ENCODE measurements at places on chromosomes 13 and 19.

DNA sequence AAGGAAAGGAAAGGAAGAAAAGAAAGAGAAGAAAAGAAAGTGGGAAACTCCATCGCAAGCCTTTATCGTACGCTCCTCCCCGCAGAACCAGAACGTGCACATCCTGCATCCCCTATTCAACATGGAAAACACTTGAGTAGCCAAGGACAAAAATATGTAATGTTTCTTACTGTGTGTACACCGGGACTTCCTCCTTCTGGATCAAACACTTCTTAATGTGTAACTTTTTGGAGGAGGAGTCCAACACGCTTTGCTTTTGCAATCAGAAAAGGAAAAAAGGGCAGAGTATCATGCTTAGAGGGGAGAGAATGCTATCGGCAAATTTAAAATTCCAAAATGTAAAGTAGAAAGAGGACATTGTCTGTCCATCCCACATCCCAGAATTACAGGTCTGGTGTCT, 7.8 kb upstream of the SHFL start:
- DNase-seq = no peak

GRCh38 chr19:7602935-7603497, 7.4 kb downstream of the CAMSAP3 start:
- no peak for DNase-seq

DNA sequence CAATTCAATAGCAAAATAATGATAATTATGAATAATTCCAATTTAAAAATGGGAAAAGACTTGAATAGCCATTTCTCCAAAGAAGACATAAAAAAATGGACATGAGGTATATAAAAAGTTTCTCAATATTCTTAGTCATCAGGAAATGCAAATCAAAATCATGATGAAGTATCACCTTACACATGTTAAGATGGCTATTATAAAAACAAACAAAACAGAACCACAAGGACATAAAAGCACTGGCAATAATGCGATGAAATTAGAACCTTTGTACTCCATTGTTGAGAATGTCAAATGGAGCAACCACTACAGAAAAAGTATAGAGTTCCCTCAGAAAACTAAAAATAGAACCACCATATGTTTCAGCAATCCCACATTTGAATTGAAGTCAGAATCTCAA, 1186.1 kb downstream of the SLITRK5 start:
- DNase-seq = no peak

DNA sequence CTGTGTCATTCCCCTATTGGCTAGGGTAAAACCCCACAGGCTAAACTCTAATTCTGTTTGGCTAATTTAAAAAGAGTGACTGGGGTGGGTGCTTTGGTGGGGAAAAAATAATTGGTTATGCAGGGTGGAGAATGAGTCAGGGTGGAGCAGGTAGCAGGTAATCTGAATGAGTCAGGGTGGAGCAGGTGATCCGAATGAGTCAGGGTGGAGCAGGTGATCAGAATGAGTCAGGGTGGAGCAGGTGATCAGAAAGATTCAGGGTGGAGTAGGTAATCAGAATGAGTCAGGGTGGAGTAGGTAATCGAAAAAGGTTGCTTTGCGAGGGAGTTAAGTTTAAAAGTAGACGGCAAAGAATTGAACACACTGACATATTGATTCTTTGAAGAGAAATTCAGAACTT, 1218.8 kb upstream of the ATXN8OS start:
- DNase-seq = no peak

DNA sequence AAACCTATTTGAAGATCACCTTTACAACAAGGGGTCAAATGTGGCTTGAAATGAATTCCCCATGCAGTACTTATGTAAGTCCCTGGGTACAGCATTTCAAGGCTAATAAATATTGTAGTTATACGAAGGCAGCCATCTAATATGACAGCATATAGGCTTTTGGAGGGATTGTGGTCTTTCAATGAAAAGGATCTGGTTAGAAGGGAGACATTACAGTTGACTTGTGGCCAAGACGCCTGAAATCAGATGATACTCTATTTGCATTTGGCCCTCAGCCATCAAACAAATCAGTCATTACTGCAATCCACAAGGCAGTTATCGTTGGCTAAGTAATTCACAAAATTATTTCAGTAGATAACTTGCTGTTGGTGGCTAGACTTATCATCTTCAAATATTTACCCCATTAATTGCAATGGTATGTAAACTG, 242.7 kb downstream of the DCLK1 start:
- peak; percentile 20 for DNase-seq

GRCh38 chr13:58953638-58954037, 1210.1 kb downstream of the DIAPH3 start:
- peak; percentile 21 for DNase-seq

GRCh38 chr19:6793973-6794372, 21.5 kb downstream of the VAV1 start:
- DNase-seq = no peak

DNA sequence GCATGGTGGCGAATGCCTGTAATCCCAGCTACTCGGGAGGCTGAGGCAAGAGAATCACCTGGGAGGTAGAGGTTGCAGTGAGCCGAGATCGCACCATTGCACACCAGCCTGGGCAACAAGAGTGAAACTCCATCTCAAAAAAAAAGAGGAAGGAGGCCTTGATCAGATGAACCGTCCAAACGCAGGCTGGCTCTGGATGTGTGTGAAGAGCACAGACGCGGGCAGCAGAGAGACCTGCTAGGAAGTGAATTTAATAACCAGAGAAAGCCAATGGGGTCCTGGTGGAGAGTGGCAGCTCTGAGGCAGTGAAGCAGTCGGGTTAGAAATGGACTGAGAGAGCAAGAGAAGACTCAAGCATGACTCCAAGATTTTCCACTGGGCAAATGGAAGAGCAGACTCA, 136.5 kb downstream of the RNF17 start:
- DNase-seq = no peak

- DNase-seq = no peak
These were observed 15.1 kb upstream of the PLPP2 start for GRCh38 chr19:306151-306900.

GRCh38 chr19:58578012-58578925, 5.1 kb upstream of the MZF1 start:
- no peak for DNase-seq

DNA sequence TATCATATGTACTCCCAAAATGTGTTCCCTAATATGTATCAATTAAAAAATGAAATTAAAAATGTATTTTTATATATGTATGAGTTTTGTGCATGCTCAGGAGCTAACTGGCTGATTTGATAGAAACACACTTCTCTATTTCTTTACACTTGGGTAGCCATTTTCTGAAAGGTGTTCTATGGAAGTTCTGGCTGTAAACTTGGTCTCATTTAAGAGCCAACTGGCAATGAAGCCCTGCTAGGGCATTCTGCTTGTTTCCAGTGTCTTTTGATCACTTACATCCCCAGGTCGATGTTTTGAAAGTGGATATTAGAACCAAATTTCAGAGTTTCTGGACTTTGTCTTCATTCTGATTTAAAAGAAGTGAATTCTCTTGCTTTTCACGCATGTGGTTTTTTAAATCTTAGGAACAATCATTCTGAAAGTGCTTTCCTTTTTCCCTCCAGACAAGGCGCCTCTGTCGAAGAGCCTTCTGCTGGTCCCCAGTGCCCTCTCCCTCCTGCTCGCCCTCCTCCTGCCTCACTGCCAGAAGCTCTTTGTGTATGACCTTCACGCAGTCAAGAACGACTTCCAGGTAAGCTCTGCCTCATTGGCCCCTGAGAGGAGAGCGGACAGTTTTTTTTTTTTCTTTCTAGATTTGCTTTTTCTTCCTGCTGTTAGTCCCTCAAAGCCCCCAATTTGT, 20.1 kb downstream of the GPR18 start:
- DNase-seq = no peak
